Upper lobe of left lung (tissue), 6 donors: ENCODE measurements at places on chromosomes 6 and 20.

GRCh38 chr6:85127696-85128243 is 322.1 kb upstream of the NT5E start:
- DNase-seq, result no peak
- no peaks in the 10 kb centered on the region for H3K36me3 ChIP-seq
- H3K4me1 ChIP-seq, result no peaks in the 10 kb centered on the region
- H3K27ac ChIP-seq, result no peak overlapping the region
- H3K4me3 ChIP-seq, result no peak overlapping the region

DNA sequence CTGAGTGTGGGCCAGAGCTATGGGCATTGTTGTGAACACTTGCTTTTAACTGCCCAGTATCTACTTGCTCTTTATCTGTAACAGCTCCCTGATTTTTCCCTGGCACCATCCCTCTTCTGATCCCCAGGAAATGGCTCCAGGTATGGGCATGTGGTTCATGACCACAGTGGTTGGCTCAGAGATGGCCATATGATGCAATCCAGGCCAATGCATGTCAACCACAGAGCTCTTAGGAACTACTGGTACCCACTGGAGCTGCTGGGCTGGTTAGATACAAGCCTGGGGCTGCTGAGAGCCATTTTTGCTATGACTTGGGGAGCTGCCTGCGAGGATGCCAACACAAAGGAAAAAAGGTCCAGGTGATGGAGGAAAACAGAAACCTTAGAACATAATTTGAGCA is 55.6 kb downstream of the KCNB1 start:
- no peak overlapping the region for H3K4me3 ChIP-seq
- H3K27ac ChIP-seq, result no peak overlapping the region
- H3K27me3 ChIP-seq, result no peaks in the 10 kb centered on the region
- H3K4me1 ChIP-seq, result no peaks in the 10 kb centered on the region
- DNase-seq, result no peak
- H3K36me3 ChIP-seq, result no peaks in the 10 kb centered on the region

DNA sequence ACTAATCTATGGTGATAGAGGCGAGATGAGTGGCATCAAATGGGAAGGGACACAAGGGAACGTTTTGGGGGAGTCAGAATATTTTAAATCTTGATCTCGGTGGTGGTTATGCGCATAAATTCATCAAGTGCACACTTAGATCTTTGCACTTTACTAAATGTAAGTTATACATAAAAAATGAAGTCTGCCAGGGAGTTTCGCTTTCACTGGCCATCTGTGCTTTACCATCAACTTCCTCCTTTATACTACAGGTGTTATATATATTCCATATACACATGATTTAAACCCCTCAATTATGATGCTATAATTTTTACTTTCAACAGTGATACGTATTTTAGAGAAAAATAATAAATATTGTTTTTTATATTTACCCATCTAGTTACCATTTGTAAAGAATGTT is 97.6 kb upstream of the AKIRIN2 start:
- H3K36me3 ChIP-seq, result no peaks in the 10 kb centered on the region
- no peaks in the 10 kb centered on the region for H3K27me3 ChIP-seq

GRCh38 chr20:47821481-47822100 is 36.3 kb upstream of the SULF2 start:
- H3K27ac ChIP-seq, result no peak overlapping the region
- no peaks in the 10 kb centered on the region for H3K4me1 ChIP-seq
- no peaks in the 10 kb centered on the region for H3K36me3 ChIP-seq
- no peak overlapping the region for H3K4me3 ChIP-seq
